ENCODE measurements at places on chromosomes 2 and 18. TPM values are rescaled to one million over a fixed set of nuclear protein-coding genes. Genes with fewer than 3 reads are reported as not detected.

- no peak overlapping the region for H3K27ac ChIP-seq
- DNase-seq, result no peak
- H3K4me3 ChIP-seq, result no peak overlapping the region
- peaks cover 16% of the 10 kb centered on the region for H3K4me1 ChIP-seq
- no peaks in the 10 kb centered on the region for H3K27me3 ChIP-seq
Observed at GRCh38 chr2:69221960-69222751, 164.9 kb downstream of the GFPT1 start.

IFIH1 gene
- total RNA-seq, result 12.5 TPM

- H3K27me3 ChIP-seq, result no peaks in the 10 kb centered on the region
- no peak overlapping the region for H3K4me3 ChIP-seq
- peak overlapping the region; percentile 61 for H3K27ac ChIP-seq
- H3K36me3 ChIP-seq, result no peaks in the 10 kb centered on the region
Observed at GRCh38 chr2:203682688-203683130, 23.7 kb upstream of the CD28 start.

UCN gene
- total RNA-seq, result 2.9 TPM

Measured in body of pancreas (tissue), 4 donors.